ENCODE measurements at places on chromosomes 3 and 15.
A peak's percentile ranks its signal among the peaks of the same experiment; 100 is the strongest.

GRCh38 chr15:93800805-93801204, 430.6 kb upstream of the MCTP2 start:
- DNase-seq = no peak

- DNase-seq = no peak
Measured at GRCh38 chr15:58432401-58432800, 610 bp downstream of the LIPC start.

DNA sequence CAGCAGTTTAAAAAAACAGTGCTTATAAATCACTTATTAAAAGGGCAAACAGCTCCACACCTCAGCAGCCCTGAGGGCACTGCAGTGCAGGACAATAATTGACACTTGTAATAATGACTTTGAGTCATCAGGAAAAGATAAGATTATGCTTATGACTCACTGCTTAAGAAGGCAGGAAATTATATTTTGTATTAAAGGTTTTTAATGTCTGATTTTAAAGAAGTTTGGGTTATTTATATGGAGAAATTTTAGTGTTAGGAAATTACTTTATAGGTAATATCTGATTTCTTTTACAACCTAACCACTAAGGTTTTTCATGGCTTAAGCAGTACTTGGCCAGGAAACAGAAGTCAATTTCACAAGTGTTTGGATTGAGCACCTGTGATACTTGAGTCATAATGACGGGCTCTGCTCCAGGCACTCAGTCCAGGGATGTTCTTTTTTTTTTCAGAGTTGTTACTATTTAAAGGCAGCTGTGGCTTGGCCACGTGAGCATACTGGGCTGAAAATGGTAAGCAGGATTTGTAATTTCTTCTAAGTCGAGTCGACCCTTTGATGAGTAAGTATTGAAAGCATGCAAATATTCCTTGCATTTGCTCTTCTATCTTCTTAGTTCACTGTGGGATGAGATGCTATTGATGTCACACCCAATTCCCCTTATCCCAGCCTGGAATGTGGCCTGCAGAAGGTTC, 21.6 kb upstream of the SLC6A20 start:
- DNase-seq = peak; percentile 67

DNA sequence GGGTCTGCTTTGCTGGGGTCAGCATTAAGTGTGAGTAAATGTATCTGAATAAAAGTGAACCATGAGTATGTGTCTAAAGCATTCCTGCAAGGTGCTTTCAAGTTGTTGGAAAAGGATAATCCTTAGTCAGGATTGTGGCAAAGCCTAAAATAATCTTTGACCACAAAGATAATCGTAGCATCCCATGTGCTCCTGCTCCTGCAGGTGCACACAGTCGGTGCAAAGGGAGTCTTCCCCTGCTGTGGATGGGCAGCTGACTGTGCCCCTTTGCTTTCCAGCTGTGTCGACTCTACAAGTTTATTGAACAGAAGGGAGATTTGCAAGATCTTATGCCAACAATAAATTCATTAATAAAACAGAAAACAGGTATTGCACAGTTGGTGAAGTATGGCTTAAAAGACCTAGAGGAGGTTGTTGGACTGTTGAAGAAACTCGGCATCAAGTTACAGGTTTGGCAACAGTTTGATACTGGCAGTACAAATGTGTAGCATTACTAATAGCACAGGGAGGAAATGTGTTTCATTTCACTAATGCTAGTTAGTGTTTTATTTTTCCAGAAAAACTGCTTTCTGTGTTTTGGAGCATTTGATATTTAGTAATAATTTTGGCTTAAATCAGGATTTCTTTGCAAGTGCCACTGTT, 22.6 kb downstream of the SRP14 start:
- DNase-seq = no peak

DNA sequence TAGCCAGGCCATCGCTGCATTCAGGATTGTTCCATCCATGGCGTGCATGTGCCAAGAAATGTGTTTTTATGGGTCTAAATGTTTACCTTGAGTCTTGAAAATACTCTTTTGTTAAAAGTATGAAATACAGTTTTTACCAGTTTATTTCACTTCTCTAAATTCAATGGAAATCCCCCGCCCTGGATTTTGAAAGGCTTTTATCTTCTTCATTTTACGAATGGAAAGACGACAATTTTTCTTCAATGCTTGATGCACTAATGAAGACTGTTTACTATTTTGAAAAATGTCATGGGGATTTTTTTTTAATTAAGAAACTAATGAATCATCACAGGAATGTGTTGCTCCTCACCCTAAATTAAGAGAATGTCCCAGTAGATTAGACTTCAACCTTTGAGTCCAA, 83.5 kb downstream of the FAM81A start:
- DNase-seq = no peak

- no peak for DNase-seq
Measured at GRCh38 chr3:13559764-13560525, 11.0 kb downstream of the FBLN2 start.

DNA sequence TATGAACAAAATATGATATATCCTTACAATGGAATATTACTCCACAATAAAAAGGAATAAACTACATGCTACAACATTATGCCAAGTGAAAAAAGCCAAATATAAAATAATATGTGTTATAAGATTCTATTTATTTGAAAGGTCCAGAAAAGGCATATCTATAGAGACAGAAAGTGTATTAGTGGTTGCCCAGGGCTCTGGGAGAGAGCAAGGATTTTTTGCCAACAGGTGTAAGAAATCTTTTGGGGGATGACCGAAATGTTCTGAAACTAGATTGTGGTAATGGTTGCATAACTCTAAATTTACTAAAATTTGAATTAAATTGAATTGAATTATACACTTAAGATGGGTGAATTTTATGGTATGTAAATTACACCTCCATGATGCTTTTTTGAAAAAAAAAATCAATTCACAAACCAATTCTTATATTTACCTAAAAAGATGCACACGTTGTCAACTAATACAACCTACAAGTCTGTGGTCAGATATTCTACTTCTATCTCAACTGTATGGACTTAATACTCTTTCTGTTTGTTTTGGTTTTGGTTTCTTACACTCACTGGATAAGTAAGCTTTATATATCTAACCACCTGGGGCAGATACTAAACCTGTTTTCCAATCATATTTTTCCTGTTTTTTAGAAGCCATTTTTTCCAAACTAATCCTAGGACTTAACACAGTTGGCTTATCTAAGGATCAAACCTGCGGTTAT, 75.8 kb downstream of the FBN1 start:
- DNase-seq = no peak

DNA sequence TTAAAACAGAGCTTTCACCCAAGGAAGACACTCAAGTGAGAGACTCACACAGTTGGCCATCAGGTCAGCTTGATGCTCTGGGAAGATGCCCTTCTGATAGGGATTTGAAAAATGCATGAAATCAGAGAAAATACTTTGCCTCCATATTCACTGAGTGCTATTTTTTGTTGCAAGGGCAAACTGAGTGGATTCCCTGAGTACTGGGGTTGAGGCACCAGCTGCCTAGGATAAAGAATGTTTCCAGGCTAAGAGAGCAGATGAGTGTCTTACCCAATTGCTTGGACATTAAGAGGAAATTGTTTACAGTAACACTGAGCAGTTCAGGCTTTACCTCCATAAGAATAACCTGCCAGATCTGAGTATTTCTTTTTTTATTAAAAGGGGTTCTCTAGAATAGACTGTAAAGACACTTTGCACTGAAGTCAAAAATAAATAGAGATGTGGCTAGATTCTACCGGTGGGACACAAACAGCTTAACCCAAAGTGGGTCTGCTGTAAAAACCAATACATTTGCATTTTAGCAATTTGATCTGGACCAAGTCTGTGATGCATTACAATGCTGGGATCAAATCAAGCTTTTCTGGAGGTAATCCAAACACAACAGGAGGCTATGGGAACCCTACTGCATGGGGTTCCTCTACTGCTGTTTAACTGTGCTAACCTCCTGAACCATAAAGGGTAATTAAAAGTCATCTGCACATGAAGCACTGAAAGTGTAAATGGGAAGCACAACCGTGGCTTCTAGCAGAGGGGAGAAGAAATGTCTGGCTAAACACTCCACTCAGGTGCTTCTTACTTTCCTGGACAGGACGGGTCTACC, 238.8 kb upstream of the WNT5A start:
- DNase-seq = no peak

DNA sequence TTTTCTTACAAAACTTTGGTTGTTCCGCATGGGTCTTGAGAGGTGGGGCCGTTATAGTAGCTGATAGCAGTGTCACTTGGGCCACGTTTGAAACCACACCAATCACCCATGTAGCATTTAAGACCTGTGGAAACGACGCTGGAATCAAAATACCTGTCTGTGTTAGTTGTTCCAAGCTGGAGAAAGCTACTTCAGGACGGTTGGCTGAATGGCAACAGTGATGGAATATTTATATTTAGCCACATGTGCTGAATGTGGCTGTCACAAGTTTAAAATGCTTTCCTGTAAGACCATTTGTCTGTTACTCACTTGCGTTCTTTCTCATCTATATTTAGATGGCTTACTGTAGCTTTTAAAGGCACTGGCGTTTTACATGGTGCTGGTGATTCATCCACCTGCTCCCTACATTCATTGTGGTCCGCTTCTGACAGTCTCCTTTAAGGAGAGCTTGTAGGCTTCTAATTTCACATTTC, 1.4 kb downstream of the DNAJA4 start:
- DNase-seq = no peak

DNA sequence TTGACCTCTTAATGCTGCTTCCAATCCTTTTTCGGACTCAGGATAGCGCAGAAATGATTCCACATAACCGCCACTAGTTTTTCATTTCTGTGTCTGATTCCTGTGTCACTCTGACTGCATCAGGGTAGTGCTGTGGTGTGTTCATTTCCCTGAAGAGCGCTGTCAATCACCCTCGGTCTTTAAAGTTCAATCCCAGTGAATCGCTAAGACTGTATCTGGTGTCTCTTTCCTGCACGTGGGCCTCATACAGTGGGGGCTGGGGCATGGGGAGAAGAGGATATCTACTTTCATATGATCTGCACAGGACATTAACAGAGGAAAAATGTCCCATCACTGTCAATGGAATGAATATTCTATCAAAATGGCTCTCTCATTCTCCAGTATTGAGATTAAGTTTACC, 32.9 kb upstream of the BNIP2 start:
- DNase-seq = no peak

DNA sequence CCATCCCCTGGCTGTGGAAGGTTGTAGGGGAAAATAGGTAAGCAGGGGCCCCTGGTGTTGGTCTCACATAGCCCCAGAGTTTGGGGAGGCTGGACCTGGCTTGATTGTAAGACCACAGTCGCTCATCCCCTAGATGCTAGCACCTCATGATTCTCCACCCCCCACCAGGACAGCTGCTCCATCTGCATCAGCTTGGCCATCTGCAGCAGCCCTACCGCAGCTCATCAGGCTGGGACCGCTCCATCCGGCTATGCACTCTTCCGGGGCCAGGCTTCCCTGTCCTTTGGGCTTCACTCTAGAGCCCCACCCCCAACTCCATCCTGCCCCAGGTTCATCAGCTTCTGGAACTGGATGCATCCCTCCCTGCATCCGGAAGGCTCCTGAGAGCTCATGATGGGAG, 12.6 kb downstream of the SCN5A start:
- DNase-seq = no peak

- DNase-seq = no peak
Measured at GRCh38 chr15:51342227-51342999, 958 bp downstream of the GLDN start.

- peak; percentile 66 for DNase-seq
Measured at GRCh38 chr3:64143409-64144130, 81.7 kb downstream of the PRICKLE2 start.

GRCh38 chr3:187769771-187770170, 24.5 kb upstream of the BCL6 start:
- DNase-seq = no peak

GRCh38 chr3:44036850-44037249, 204.8 kb upstream of the TOPAZ1 start:
- DNase-seq = no peak

- no peak for DNase-seq
Measured at GRCh38 chr3:143040261-143040879, 39.0 kb downstream of the U2SURP start.

DNA sequence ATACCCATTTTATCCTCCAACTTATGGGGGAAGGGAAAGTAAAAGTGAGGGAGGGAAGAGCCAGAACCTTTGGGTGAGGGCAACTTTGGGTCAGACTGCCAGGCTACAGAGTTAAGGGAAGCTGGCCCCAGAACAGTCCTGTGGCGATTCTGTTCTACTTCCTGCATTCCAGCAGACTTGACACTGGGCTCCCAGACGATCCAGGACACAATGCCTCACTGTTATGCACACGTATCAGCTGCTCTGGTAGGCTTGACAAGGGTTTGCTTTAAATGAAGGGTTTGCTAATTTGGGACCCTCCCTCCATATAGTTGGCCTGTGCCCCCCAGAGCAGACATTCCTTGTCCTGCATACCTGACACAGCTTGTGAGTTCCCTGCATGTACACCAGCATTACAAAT, 10.7 kb downstream of the GORASP1 start:
- DNase-seq = no peak

DNA sequence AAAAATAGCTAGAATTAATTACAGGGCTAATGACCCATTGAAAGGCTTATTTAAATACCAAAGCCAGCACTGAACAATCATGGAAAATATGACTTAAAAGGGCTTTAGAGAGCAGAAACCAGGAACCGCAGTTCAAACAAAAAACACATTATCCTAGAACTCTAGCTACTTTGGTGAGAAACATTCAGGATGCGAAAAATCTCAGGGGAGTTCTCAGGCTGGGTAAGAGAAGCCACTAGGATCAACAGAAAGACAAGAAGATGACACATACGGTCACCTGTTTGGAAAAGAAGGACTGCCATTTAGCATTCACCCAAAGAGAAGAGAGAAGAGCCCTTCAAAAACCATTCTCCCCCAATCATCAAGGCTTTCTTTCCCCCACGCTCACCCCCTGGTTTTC, 75.6 kb upstream of the ICE2 start:
- no peak for DNase-seq

DNA sequence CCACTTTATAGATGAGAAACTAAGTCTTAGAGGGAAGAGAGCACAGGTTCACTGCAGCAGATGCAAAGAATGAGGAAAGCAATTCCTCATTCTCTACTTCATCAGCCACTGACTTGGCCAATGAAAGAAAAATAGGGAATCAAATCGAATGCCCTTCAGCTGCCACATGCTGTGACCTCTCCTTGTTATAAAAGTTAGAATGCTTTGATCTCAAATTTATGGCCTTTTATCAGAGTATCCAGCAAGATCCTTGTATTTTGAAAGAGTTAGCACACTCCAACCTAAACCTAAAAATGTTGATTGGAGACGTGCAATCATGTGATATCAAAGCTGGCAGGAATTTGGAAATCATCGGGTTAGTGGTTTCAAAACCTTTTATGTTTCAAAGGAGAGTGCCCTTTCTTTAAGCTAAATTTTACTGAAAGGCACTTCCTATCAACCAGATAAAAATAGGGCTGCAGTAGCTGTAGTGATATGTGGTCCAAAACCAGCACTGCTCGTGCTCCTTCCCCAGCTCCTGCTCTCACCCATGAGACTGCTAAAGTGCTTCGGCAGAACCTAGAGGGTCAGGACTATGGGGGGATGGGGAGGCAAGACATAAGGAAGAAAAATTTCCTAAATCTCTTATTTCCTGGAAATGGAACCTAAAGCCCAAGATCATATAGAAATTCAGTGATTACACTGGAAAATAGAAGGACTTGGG, 617.0 kb downstream of the PYDC2 start:
- no peak for DNase-seq

Data from HTR-8/SVneo (cell line).